ENCODE measurements at places on chromosomes 3 and 15.

DNA sequence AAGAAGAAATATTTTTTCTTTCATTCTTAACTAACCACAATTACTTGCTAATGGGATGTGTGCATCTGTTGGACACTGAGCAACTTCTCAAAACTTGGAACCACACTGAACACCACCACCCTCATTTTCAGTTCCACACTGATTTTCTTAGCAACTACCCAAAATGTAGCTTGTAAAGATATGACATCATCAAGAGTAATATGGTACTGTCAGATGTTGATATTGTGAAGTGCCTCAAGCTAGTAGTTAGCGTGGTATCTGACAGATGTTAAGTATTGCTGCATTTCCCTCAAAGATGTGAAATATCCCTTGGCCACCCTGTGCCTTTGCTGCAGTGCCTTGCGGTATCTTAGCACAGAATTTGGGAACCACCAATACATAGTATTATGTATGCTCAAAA is 9.3 kb downstream of the RFTN1 start:
- DNase-seq, result peak; percentile 52

GRCh38 chr3:49992326-49992725 is 52.4 kb downstream of the RBM6 start:
- DNase-seq, result no peak

- DNase-seq, result peak; percentile 74
Observed at GRCh38 chr3:123028233-123028828, 768 bp upstream of the SEMA5B start.

DNA sequence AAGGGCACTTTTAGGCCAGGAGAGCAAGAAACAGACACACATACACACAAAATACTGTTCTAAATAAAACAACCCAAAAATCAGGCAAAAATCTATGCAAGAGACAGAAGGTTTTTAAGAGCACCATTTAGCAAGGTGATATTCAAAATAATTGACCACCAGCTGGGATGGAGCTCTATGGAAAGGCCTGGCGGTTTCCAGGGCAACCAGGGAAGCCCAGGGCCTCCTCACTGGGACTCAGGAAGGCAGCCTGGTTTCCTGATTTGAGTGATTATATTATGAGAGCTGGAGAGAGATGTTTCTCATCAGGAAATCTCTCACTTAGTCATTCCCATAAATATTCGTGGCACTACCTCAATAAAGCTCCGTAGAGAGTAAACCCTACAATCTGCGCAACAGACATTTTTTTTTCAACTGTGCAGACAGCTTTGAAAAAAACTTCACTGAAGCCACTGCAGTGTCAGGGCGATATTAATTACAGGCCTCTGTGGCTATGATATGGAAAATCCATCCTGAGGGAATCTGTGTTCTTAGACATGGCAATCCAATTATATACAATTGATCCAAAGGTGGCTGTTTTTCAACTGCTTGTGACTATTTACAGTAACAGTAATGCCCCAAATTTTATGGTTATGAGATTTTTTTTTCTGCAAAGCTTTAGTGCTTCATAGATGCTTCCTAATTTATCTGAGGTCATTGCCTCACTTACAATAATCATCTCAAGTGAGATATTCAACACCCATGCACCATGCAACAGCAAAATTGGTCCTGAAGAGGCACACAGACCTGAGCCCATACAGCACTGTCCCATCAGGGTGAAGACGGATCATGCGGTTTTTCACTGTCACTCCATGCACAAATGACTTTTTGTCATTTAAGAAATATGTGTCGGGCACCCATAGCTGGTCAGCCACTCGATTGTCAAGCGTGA is 152.1 kb downstream of the GABRB3 start:
- no peak for DNase-seq

DNA sequence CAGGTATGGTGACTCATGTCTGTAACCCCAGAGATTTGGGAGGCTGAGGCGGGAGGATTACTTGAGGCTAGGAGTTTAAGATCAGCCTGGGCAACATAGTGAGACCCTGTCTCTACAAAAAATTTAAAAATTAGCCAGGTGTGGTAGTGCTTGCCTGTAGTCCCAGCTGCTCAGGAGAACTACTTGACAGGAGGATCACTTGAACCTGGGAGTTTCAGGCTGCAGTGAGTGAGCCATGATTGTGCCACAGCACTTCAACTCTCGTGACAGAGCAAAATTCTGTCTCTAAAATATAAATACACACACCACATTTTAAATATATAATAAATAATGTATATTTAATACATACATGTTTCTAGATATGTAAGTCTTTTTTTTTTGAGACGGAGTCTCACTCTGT is 53.5 kb upstream of the TEX264 start:
- DNase-seq, result no peak

DNA sequence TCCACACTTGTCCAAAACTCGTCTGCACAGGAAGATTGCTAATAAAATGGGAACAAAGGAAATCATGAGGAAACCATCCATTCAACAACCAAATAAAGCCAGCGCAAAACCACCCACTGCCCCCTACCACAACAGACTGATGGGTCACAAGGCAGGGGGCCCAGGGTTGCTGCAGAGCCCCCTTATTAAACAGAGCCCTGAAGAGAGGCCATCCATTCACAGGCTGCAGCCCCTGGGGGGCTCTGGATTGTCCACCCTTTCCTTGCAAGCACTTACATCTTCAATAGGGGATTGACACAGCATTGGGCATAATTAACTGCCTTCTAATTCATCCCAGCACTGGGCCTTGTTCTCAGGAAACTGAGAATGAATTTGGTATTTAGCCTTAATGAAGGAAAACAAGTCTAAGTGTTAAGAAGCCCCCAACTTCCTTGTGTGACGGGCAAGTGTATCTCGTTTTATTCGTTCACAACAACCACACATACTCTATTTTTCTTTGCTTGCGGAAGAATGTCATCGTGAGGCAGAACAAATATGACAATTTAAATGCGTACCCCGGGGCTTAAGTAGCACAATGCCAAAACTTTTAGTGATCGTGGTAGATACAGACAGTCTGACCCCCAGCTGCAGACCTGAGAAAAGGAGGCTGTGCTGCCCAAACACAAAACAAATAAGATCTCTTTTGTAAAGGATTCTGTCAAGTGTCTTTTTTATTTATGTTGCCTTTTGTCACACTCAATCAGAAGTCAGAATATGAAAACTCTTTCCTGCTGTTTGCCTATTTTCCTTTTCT is 144.0 kb downstream of the SEMA6D start:
- DNase-seq, result no peak

DNA sequence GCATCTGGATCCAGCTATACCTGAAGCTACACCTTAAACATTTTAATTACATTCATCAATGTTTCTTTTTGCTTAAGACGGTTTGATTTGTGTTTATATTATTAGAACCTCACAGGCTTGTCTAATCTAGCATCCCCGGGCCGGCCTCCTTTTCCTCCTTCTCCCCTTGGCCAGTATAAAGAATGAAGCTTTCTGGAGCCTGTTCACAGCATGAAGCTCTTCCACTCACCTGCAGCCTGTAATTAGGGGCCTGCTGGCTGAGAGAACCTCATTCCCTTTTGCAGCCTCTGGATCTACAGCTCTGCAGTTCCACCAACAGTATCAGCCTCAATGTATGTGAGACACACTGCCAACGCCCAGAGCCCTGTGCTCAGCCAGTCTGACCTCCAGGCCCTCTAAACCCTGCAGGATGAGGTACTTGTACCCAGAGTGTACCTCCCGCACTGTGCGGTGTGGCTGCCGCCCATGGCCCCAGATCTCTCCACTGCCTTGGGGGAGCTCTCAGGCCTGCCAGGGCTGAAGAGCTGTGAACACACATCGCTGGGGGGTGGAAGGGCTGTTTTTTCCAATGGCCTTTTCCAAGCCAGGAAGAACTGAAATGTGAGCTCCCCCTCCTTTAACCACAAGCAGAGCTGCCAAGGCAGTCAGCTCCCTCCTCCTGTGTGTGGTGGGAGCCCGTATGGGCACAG is 114.7 kb upstream of the ALDH1A3 start:
- DNase-seq, result no peak

DNA sequence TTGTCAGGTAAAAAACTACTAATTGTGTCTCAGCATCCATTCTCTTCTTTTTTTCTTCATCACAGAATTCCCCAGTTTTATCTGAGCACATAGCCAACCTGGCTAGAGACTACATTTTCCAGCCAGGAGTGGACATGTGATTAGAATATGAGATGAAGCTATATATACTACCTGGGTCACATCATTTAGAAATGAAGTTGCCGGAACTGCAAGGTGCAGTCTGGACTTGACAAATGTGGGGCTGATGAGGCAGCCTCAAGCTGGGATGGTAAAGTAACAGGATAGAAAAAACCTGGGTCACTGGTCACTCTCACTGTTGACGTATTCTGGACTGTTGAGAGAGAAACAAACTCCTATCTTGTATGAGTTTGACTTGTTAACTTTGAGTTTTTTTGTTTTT is 99.6 kb downstream of the STRIT1 start:
- no peak for DNase-seq

DNA sequence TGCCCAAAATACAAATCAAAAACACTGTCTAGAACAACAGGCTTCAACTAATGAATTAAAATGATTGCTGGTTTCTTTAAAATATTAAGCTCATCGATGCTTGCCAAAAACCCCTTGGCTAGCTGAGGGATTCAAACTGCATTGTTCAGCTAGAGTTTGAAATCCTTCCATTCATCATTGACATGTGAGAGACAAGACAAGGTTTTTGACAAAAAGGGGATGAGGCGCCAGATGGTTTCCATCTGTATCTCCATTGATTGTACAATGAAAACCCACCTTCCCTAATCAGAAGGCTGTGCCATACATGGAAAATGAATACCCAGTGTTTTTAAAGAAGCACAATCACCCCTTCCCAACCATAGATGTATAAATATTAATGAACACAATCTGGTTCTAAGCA is 67.8 kb downstream of the THRB start:
- no peak for DNase-seq

GRCh38 chr3:123076496-123077418 is 9.9 kb downstream of the PDIA5 start:
- DNase-seq, result no peak
